ENCODE measurements at places on chromosomes 6 and 20.

- peak; percentile 68 for DNase-seq
These were observed 845 bp downstream of the ZMYND8 start for GRCh38 chr20:47355489-47356219.

- DNase-seq = peak; percentile 80
These were observed 127.9 kb downstream of the DTNBP1 start for GRCh38 chr6:15534974-15535373.

DNA sequence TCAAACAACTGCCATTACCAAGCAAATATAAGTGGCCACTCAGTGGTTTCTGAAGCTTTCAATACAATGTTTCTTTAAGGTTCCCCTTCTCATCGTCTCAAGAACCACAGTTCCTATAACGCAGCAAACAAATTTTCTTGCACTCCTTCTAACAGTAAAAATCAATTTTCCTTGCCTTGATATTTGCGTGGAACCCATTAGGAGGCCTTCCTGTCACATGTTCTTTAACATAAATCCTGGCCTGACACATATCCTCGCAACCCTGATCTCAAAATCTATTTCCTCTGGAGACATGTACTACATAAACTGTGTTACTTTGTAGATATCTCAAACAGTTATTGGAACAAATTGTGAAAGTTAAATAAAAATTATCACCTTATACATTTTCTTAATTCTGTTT, 65.9 kb upstream of the MANEA start:
- no peak for DNase-seq

GRCh38 chr20:40655451-40655850, 33.6 kb downstream of the MAFB start:
- no peak for DNase-seq

DNA sequence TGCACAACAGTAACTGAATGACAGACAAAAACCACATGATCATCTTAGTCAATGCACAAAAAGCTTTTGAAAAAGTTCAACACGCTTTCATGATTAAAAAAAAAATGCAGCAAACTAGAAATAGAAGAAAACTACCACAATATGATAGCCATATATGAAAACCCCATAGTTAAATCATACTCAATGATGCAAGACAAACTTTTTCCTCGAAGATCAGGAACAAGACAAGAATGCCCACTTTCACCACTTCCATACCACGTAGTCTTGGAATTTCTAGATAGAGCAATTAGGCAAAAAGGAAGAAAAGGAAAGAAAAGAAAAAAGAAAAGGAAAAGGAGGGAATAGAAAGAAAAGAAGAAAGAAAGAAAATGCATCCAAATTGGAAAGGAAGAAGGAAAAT, 44.6 kb upstream of the SLC23A2 start:
- DNase-seq = no peak

DNA sequence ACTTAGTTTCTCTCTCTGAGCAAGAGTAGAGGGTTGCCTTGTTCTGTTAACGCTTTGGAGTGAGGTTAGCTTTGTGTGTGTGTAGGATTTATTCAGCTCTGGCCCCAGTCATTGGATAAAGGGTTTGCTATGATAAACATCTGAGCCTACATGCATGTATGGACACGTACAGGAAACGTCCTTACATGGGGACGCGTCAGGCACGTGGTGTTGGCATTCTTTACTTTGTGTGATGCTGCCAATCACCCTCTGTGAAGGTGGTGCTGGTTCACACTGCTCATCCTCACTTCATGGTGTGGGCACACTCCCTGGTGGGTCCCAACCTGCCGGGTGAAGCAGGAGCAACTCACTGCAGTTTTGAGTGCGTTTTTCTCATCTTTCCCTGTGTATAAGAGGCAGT, 53.4 kb upstream of the CD93 start:
- no peak for DNase-seq

- DNase-seq = peak; percentile 18
These were observed 680.9 kb downstream of the MAFB start for GRCh38 chr20:40008177-40008576.

DNA sequence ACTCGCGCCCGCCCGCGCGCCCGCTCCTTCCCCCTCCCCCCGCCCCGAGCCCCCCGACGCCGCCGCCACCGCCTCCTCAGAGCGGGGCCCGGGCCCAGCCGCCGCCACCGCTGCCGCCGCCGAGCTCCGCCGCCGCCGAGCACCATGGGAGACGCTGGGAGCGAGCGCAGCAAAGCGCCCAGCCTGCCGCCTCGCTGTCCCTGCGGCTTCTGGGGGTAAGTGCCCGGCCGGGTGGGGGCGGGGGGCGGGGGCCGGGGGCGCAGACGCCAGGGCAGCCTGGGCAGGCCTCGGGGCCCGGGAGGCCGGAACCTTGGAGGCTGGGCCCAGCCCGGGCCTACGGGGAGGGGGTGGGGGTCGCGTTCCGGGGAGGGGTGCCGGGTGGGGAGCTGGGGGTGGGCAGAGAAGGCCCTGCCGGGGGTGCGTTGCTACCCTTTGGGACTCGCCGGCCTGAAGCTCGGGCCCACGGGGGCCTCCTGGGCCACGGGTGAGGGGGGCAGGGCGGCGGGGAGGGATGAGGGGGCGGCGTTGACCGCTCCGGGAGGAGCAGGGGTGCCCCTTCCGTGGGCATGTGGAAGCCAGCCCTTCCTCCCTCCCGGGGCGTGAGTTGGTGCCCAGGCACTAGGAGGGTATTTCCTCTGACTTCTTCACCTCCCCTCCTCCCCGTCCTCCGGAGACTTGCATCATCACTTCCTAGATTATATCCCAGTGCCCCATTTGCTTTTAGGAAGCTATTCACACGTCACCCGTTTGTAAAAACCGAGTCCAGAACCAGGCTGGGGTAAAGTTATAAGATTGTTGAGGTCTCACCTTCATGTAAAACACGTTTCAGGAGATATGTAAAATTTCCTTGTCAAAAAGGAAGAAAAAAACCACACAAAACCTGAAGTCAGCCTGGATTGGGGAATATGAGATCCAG, 533 bp downstream of the ZFAND3 start:
- peak; percentile 85 for DNase-seq

GRCh38 chr20:25685276-25686080, 11.2 kb downstream of the ZNF337 start:
- DNase-seq = no peak

DNA sequence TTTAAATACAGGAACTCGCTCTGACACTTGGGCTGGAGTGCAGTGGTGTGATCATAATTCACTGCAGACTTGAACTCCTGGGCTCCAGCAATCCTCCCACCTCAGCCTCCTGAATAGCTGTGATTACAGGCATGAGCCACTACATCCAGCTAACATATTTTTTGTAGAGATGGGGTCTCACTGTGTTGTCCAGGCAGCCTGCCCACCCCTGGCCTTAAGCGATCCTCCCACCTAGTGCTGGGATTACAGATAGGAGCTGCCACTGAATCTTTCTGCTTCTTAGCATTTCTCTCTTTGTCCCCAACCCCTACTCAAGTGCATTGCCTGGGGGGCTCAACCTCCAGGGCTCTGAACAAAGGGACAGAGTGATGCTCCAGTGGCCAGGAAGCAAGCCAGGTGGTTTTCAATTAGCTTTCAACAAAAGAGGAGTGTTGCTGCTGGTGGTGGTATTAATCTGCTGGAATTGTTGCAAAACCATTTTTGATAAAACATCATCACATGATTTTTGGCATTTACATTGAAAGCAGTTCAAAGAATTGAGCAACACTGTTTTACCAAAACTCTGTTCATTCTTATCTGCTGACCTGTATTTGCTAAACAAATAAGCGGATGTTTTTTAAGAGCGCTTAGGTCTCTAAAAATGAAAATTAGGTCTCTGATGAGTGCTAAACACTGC, 40.4 kb upstream of the BPIFA2 start:
- no peak for DNase-seq

- no peak for DNase-seq
These were observed 59.6 kb upstream of the ZFP64 start for GRCh38 chr20:52251136-52251700.

DNA sequence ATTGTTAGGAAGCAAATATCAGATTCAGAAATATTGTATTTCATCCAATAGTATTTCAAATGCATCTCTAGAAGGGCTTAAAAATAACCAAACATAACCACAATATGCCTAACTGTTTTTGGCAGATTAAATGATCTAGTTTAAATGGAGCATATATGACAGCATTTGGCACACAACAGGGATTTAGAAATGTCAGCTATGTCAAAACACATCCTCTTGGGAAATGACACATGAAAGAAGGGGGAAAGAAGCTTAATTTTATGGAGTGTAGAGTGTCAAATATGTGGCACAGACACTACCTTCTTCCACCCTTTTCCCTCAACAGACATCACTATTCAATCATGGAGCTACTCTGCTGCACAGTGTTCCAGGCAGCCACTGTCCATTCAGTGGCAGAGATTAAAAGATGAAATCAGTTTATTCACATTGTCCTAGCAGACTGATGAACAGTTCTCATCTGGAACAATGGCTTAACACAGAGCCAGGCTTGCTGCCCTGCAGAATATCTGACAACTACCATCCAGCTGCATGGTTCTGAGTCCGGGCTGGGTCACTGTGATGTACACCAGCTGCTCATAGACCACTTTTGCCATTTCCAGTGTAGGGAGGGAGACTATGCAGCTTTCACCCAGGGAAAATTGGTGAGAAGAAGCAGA, 349.8 kb downstream of the DHX35 start:
- no peak for DNase-seq

- no peak for DNase-seq
These were observed 98.1 kb upstream of the MARCKS start for GRCh38 chr6:113758826-113759574.

- DNase-seq = peak; percentile 41
These were observed 80.2 kb downstream of the MLIP start for GRCh38 chr6:54191461-54191860.

DNA sequence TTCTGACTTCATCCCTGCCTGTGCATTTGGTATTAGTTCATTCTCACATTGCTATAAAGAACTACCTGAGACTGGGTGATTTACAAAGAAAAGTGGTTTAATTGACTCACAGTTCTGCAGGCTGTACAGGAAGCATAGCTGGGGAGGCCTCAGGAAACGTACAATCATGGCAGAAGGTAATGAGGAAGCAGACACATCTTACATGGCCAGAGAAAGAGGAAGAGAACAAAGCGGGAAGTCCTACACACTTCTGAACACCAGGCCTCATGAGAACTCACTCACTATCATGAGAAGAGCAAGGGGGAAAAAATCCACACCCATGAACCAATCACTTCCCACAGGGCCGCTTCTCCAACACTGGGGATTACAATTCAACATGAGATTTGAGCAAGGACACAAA, 303.9 kb downstream of the CBLN4 start:
- no peak for DNase-seq
